CD4-positive, alpha-beta T cell treated with Interleukin-6 for 4 hours (primary cell): ENCODE measurements at places on chromosomes 4 and X.
A peak's percentile ranks its signal among the peaks of the same experiment; 100 is the strongest.

DNA sequence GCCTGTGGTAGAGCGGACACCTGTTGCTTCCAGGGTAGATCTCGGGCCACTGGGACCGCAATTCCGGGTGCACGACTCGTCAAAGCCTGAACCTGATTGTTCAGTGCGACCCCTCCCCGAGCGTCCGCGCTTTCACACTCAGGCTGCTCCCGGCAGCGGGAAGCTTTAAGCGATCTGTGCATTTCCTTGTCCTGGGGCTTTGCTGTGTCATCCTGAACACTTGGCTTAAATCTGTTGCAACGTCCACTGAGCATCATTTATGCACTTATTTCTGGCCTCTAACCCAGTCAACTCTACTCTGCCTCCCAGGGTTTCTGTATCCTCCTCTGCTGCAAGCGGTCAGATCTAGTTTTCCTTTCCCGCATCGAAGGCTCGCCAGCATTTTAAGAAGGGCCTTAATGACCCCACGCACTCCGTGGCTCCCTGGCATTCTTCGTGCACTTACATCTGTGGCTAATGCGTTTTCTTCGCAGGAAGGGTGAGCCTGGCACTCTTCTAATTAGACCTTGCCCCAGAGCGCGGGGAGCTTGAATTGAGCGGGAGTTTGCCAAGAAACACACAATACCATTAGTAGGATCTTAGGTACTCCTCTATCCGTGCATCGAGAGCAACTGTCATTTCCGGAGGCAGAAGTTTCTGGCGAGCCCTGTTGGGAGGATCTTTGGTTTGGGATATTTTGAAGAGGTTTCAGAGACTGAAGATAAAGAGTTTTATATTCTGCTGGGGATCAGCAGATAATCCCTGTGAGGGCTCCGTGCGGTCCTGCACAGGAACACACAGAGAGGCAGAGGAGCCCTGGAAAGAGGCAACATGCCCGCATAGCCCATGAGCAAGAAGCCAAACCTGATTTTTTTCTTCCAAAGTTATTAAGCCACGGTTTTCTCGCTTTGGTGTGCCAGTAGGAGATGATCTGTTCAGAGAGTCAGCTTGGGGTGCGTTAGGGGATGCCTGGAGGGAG, 654 bp upstream of the DDIT4L start:
- DNase-seq, result no peak

- no peak for DNase-seq
Observed at GRCh38 chr4:94181815-94182214, 25.9 kb upstream of the SMARCAD1 start.

- DNase-seq, result peak; percentile 52
Observed at GRCh38 chrX:3699821-3700381, 13.5 kb downstream of the PRKX start.

- DNase-seq, result no peak
Observed at GRCh38 chr4:52651996-52652672, 7.0 kb downstream of the USP46 start.
